ENCODE measurements at places on chromosomes 6 and 20.

DNA sequence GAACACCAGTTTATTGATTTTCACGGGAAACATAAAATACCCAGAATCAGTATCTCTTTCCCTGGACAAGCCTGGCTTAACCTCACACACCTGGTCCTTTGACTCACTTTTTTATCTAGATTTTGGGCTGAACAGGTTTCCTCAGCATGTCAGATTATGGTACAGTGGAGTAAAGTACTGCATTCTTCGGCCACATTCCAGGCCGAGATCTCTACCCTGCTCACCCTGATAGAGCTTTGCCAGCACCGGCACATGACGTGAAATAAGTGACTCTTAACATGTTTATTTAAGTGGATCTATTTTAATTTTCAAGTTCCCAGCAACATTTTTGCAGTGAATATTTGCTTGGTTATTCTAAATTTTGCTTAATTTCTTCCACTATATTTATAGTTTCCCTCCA, 79.0 kb upstream of the POPDC3 start:
- no peak for DNase-seq

- no peak for DNase-seq
Measured at GRCh38 chr6:57162516-57162915, 9.6 kb upstream of the BAG2 start.

- no peak for DNase-seq
Measured at GRCh38 chr20:37524859-37525708, 2.6 kb downstream of the BLCAP start.

DNA sequence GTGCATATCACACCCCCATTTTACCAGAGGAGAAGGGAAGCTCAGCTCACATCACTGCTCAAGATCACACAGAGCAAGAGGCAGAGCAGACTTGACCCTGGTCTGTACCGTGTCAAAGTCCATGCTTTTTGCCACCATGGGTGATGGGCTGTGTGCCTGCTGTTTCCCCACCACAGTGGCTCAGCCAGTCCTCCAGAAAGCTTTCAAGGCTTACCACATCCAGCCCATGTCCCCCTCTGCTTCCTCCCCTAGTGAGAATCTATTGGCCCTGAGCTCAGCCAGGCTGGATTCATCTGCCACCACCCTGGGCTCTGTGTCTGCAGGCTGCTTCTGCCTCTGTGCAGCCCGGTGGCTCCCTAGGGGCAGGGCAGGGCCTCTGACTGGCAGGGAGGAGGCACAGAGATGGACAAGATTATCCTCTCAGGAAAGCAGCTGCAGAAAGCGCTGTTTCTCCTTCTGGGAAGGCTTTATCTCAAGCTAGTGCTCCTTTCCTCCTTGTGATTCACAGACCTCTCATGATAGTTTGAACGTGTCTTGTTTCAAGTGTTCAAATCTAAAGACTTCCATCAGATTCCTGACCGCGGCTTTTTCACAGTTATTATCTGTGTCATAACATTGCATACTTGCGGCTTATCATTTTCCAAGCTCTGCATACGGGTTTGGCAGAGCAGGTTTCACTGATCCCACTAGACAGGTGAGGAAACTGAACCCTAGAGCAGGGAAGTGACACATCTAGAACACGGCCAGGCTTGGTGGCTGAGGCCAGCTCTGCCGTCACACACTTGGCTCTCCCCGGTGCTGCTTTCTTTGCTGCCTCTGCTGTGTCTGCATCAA, 37.4 kb downstream of the VEGFA start:
- no peak for DNase-seq

DNA sequence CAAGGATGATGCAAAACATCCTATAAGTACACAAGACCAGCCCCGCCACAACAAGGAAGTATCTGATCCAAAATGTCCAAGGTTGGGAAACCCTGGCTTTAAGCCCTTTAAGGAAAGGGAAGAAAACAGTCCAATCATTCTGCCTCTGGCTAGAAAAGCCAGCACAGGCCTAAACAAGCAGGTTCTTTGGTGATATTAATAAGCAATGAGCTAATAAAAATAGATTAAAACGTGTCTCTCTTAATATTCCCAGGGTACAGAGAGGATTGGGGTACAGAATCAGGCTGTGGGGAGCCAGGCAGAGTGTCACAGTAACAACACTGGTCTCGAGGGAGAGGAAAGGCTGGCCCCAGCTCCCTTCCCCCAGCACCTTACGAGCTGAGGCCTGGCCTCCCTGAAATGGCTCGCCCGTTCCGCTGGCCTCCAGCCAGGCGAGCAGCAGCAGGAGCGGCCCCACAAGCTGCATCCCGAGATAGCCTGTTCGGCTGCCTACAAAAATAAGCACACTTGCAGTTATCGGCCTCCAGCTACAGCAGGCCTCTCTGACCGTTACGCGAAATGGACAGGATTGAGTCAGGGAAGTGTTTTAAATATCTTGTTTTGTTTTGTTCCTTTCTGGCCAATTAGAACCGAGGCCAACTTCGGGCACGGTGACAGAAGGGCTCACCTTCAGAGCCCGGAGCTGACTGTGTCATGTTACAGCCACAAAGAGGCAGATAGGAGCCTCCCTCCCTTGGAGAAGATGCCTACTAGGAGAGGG, 4.0 kb upstream of the ZMYND8 start:
- DNase-seq, result peak; percentile 88
